ENCODE measurements at places on chromosomes 3 and 15.

DNA sequence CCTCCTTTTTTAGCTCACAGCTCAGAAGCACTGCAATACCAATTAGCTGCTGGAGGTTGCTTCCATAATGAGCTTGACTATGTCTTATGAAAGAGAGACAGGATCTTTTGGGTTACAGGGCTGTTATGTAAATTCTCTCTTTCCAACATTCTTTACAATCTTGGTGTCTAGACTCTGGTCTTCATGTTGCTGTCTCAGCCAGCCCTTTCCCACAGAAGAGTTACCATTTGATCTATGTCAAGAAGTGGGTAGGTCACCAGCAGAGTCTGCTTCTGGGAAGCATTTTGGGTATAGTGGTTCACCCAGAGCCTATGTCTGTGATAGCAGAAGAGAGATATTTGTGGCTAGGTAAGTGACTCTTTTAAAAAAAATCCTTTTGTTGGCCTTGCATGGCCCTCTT, 234.5 kb downstream of the SATB1 start:
- DNase-seq = no peak

- DNase-seq = no peak
Measured at GRCh38 chr3:120473896-120474675, 23.3 kb upstream of the FSTL1 start.

GRCh38 chr15:77083381-77084160, 12.7 kb upstream of the TSPAN3 start:
- peak; percentile 85 for DNase-seq

GRCh38 chr3:53680028-53680427, 166.2 kb downstream of the CHDH start:
- DNase-seq = no peak

- no peak for DNase-seq
Measured at GRCh38 chr3:138297059-138297607, 32.5 kb downstream of the NME9 start.

GRCh38 chr15:35874260-35874905, 328.4 kb upstream of the DPH6 start:
- no peak for DNase-seq

GRCh38 chr3:83877910-83878309, 1080.9 kb upstream of the CADM2 start:
- DNase-seq = no peak

GRCh38 chr3:187855131-187855530, 109.9 kb upstream of the BCL6 start:
- DNase-seq = no peak

DNA sequence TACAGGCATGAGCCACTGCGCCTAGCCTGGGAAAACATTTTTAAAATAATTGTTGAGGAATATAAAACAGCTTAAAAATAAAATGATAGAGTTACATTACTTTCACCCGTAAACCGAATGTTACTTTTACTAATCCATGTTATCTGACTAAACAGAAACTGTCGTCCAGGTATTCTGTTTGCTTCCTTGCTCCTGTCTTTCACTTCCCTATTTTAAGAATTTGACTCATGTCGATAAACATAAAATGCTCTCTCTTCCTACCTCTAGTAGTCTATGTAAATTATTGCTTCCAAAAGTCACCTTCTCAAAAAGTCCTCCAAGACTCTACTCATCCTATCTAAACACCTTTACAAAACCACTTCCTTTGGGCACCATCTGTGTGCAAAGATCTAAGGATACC, 216.4 kb downstream of the RBMS3 start:
- DNase-seq = no peak

GRCh38 chr3:147575391-147575790, 166.2 kb downstream of the ZIC1 start:
- DNase-seq = no peak

DNA sequence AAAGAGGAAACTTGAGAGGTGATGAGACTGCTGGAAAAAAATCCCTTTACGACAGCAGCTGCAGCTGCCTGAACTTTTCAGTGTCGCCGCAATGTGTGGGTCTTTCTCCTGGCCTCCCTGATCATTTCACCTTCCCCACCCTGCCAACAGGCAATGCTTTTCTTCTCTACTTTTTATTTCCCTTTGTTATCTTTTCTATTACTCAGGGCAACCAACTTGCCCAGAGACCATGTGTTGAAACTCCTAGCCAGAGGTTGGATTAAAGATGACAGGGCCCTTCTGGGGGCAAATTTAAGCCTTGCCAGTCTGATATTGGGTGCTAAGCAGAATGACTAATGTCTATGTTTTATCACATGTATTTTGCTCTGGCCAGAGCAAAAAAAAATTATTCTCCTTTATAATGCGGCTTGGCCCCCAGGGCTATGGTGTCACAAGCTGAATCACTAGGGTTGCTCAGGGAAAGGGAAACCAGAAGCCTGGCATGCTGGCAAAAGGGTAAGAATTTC, 51.5 kb upstream of the CFAP20DC start:
- no peak for DNase-seq

DNA sequence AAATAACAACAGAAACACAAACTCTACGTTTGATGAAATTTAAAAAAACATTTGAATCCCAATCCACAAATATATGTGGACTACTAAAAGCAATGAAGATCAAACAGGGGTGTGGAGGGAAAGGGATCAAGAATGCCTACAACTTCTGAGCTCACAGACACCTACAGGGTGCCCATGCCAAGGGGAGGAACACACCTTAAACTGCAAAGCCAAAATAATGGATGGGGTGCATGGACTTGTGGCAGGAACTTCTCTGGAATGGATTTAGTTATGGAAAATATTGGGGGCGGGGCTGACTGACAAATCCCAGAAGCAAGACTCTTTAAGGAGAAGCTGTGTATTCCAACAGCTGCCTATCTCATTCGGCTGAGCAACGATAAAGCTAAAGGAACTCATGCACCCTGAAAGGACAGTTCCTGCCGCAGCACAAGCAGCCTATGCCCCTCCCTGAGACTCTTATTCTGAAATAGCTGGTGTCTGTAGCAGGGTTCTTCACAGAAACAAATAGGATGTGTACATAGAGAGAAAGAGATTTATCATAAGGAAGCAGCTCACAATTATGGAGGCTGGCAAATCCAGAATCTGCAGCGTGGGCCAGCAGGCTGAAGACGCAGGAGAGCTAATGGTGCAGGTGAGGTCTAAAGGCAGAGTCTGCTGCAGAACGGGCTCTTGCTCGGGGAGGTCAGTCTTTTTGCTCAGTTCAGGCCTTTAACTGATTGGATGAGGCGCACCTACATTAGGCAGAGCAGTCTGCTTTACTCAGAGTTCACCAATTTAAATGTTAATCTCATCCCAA, 24.5 kb upstream of the PLA2G4D start:
- DNase-seq = no peak

- no peak for DNase-seq
Measured at GRCh38 chr3:112615989-112616731, 24.8 kb downstream of the CCDC80 start.

DNA sequence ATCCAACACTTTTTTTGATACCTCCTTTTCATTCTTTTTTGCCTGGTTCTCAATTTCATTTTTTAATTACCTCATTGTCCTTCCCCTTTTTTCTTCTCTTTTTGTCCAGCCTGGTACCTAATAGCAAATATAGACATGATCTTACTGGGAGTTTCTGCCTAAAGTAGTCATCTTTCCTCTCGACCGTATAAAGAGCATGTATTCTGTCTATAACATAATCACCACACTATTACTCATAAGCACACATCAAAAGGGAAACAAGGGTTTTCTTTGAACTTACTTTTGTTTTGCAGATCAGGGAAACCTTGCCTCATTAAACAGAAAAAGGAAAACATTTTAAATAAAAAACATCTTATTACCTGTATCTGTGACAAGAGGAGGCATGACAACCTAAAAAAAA, 33.0 kb downstream of the FAM98B start:
- no peak for DNase-seq

DNA sequence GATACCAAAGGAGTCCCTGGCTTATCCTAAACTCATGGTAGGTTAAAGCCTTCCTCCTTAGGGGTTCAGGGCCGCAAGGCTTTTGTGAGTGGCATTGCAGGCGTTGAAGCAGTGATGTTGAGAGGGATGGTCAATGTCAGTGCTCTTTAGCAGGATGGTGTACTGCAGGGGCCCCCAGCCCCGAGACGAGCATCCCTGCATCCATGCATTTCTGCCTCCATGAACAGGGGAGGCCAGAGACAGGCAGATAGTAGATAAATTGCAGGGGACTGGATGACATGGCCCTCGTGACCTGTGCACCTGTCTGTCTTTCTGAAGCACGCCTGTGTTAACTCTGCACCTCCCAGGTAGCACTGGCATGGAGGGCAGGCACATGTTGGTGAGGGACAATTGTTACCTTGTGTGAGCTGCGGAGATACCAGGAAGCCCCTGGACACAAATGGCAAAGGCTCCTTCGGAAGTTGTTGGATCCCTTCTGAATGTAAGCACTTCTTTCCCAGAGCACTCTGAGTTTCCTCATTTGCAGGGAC, 133.5 kb downstream of the SNRPN start:
- peak; percentile 27 for DNase-seq

All from ureter (tissue), 1 donor.